AG04449 (cell line): ENCODE measurements at places on chromosomes 2 and 18.

- DNase-seq, result no peak
Observed at GRCh38 chr2:182541268-182541667, 114.4 kb upstream of the PDE1A start.

DNA sequence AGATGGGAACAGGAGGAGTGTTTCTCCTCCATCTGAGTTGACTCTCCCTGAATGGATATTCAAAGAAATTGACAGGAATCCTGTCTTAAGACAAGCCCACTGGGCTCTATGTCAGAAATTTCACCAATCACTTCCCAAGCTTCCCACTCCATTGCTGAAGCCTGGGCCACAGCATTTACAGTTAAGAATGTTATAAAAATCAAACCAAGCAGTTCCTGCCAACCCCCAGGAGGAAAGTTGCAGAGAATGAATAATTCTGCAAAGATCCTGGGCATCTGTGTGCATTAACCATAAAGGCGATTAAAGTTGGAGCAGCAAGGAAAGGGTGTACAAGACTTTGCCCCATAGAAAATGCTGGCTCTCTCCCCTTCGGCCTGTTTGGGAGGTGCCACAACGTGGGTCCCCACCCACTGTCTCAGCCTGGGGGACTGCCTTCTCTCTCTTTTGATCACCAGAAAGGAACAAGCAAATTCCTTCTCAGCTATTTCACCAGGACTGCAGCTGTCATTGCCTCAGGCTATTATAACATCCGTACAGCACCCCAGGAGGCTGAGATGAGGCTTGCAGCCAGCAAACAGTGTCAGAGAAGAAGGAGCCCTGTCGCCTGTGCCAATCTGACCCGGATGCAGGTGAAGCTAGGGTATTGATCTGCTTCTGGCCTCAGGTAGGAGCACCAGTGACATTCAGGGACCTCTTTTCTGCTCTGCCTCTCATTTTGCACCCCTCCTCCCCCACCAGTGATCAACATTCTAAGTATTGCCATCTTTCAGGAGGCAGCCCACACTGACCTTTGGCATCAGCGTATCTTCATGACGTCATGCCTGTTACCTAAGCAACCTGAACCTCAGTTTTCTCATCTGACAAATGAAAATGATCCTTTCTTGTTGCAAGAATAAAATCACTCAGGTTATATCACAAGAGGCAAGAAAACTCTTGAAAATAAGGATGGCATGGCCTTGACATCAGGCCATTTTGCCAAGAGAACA lies 219.0 kb downstream of the SH3BP4 start:
- peak; percentile 55 for DNase-seq

- no peak for DNase-seq
Observed at GRCh38 chr2:54122171-54122935, 6.9 kb downstream of the ACYP2 start.

DNA sequence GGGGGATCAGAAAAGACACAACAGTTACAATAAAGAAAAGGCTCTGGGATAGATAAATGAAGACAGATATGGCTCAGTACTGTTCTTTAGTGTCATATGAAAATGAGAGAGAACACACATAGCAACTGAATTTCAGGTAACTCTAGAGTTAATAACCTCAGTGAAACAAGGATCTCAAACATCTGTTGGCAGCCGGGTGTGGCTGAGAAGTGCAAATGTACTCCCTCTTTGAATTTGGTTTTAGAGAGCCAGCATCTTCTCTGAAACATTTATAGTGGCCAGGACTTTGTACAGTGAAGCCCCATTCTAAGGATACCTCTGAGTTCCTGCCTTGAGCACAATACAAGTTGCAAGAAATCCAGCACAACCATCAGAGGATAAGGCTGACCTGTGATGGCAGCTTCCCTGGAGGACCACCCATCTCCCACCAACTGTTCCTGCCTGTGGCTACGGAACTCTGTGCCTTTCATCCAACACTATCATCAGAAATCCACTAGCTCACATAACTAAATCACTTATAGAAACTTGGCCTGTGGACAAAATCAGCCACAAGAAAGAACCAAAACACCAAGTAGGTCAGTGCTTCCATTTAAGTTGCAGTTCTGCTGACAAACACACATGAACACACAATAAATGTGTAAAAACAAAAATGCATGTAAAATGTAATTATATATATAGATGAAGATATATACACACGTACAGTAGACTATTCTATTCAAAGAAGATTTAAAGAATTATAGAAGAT lies 37.3 kb upstream of the PEX13 start:
- no peak for DNase-seq

- no peak for DNase-seq
Observed at GRCh38 chr2:18272148-18272494, 288.3 kb downstream of the RDH14 start.

GRCh38 chr2:209662021-209662420 lies 109.6 kb upstream of the UNC80 start:
- no peak for DNase-seq

- DNase-seq, result no peak
Observed at GRCh38 chr18:58592223-58593214, 36.4 kb downstream of the ALPK2 start.

GRCh38 chr2:127485694-127486071 lies 40.6 kb downstream of the IWS1 start:
- no peak for DNase-seq

GRCh38 chr2:151974988-151975387 lies 123.9 kb downstream of the CACNB4 start:
- no peak for DNase-seq

DNA sequence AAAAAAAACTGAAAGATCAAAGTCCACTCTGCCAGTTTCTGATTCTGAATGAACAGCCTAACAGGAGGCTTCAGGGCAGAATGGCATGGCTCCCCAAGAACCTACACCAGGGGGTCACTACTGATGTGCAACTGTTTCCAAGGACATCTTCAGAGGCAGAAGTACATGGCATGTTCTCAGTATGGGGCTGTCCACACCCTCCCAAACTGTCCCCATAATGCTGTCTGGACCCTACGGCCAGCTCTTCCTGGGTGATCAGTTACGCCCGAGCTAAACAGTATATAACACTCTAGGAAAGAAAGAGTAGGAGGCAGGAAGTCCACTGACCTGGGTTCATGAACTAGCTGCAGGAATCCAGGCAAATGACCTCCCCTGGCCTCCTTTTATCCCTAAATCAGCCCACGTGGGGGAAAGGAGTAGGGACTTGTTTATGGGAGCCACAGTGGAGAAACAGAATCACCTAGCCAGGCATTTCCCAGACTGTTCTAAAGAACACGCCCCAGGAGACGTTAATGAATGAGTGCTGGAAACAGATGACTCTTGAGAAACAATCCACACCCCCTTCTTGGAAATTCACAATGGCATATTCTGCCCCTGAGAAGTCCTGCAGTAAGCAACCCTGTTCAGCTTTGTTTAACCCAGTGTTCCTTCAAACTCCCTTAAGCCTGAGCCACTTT lies 2.5 kb downstream of the TMBIM1 start:
- no peak for DNase-seq

DNA sequence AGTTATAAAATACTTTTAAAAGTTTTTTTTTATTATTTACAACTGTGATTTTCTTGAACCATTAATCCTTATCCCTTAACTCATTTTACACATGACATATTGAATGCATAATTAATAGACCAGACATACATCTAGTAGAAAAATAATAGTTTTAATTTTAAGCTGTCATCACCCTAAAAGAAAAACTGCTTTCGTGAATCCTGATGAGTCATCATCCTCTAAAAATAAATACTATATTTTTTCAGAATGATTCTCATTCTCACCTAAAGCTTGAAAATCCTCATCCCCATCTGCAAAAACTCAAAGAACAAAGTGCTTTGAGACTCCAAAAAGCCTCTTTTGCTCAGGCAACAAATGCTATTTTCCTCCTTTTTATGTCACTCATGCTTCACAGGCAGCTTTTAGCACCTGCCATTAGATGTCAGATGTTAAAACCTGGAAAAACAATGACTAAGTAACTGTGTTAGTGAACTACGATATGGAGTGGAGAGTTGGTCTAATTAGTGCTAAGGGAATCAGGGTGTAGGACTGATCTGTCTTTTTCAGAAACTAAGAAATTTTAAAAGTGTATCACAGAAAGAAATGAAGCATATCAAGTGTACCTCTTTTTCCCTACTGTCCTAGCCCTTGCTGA lies 297.6 kb downstream of the TMX3 start:
- DNase-seq, result no peak

DNA sequence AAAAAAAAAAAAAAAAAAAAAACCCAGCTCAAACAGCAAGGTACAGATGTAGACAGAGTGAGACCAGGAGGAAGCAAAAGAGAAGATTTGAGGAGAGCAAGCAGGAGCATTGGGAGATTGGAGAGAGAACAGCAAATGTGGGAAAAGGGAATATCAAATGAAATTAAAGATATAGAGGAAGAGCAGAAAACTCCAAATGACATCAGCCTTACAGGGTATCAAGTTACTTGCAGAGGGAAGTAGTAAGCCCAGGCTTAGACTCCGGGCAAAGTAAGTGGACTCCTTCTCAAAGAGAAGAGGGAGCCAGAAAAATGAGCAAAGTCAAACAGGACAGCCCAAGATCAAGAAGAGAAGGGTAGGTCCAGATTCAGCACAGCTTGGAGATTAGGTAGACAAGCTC lies 93.3 kb upstream of the PPP1CB start:
- DNase-seq, result no peak

- no peak for DNase-seq
Observed at GRCh38 chr2:20169796-20170703, 54.9 kb downstream of the SDC1 start.

GRCh38 chr2:101837354-101837753 lies 139.8 kb downstream of the MAP4K4 start:
- no peak for DNase-seq

DNA sequence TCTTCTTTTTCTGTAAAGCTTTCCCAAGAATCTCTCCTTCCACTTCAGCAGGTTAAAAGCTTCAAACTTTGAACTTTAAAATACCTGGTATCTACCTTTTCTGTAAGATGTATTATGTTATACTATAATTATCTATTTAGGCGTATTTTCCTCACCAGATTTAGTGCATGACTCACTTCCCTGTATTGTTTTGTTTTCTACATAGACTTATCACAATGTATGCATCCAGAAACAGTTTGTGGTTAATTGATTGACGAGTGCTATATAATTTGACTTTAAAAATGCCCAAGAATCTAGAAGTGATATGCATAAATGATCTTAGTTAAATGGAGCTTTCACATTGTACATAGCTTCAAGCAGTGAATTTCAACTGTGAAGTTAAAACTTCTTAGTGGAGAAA lies 473.9 kb upstream of the CDH2 start:
- DNase-seq, result no peak

DNA sequence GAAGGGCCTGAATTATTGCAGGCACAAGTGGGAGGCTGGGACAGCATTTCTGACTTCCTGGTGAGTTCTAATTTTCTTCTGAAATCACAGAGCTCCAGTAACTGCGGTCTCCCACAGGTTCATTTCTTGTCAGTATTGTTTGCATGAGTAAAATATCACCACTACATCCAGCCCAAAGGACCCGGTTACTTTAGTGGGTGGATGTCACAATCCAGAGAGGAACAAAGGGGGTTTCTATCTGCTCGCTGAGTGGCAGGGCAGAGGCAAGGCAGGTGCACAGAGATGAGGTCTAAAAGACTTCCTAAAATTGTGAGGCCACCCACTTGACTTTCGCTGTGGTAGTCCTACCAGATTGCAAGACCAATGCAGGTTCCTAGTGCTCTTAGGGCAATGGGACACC lies 800.4 kb upstream of the ID2 start:
- no peak for DNase-seq

GRCh38 chr2:111068435-111069058 lies 52.2 kb upstream of the BCL2L11 start:
- no peak for DNase-seq

GRCh38 chr18:36650266-36650665 lies 178.5 kb downstream of the TPGS2 start:
- no peak for DNase-seq

- no peak for DNase-seq
Observed at GRCh38 chr18:57025540-57025939, 121.3 kb upstream of the BOD1L2 start.

- no peak for DNase-seq
Observed at GRCh38 chr2:3611589-3611988, 16.7 kb downstream of the COLEC11 start.

DNA sequence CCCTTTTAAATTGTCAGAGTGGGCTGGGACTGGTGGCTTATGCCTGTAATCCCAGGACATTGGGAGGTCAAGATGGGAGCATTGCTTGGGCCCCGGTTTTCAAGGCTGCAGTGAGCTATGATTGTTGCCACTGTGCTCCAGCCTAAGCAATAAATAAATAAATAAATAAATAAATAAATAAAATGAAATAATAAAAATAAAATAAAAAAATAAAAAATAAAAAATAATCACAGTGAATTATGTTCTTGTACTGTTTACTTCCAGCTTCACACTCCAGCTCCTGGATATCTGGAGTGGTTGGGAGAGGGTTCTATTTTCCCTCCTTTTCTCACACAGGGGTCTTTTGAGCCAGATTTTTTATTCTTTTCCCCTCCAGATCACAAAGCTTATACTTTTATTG lies 26.2 kb upstream of the PNPT1 start:
- DNase-seq, result no peak

DNA sequence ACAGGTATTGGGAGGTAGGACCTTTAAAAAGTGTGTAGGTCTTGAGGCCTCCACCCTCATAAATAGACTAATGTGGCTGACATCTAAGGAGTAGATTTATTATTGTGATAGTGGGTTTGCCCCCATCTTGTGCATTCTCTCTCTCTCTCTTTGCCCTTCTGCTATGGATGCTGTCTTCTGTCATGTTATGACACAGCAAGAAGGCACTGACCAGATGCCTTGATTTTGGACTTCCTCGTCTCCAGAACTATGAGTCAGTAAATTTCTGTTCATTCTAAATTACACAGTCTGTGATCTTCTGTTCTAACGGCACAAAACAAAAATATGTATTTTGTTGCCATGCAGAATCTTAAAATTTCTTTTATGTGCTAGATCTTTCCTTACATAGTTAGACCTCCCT lies 66.9 kb downstream of the ATAD2B start:
- DNase-seq, result no peak

- no peak for DNase-seq
Observed at GRCh38 chr2:184346338-184346862, 251.9 kb upstream of the ZNF804A start.

DNA sequence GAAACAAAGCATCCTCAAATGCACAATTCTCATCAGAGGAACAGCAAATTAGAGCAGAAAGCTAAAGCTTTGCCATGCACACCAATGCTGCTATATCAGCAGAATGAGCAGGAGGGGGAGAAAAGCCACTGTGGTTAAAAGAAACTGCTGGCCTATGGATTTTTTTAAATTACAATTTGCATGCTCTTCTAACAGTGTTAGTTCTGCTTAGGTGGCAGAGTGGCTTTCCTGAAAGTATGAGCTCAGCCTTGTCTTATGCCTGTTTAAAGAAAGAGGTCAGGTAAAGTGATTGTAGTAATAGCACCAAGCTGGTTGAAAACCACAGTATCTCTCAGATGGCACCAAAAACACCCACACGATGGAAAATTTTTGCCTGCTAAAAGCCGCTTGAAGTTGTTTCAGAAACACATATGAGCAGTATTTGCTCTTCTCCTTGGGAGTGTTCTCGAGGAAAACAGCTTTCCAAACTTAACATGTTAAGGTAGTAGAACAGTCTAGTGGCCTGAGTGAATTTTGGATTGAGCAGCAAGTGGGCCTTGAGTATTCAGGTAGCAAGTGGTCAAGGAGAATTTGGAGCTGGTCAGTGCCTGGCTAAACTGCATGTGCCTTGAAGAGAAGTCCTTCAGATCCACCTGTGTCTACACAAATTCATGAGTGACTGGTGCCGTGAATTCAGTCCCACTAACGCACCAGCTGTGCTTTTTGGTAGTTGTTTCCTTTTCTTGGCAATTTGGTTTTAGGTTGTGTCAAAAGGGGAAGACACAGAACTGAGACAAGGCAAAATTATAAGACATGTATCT lies 19.6 kb upstream of the NDUFV2 start:
- no peak for DNase-seq

GRCh38 chr18:79245517-79246001 lies 150.2 kb upstream of the NFATC1 start:
- DNase-seq, result no peak
